ENCODE measurements at places on chromosomes 6 and 20.

DNA sequence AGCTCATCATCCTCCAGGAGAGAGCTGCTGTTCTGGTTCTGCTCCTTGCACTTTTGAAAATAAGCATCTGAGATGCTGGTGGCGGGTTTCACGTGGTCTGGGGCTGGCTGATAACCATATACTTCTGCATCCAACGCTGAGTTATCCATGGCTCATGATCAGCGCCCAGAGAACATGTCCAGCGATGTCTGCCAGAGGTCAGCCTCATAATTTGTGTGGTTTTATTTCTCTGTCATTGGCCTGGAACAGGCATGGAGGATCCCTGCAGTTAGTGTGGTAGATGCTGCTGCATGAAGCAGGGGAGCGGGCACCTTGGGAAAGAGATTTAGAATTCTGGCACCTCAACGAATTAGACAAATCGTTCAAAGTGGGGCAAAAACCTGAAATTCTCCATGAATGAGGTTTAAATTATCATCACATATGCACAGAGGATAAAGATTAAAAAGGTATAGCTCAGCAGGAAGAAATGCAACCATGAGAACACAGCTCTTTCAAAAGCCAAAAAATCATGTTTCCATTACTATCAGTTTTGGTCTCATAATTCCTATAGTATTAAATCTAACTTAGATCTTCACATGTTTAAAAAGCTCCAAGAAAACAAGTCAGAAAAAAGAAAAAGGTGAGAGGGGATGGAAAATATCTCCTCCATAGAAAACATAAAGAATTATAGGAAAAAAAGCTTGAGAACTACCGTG, 157.2 kb downstream of the SOD2 start:
- no peak for DNase-seq

- peak; percentile 62 for DNase-seq
Observed at GRCh38 chr6:37103169-37104039, 66.5 kb upstream of the PIM1 start.

DNA sequence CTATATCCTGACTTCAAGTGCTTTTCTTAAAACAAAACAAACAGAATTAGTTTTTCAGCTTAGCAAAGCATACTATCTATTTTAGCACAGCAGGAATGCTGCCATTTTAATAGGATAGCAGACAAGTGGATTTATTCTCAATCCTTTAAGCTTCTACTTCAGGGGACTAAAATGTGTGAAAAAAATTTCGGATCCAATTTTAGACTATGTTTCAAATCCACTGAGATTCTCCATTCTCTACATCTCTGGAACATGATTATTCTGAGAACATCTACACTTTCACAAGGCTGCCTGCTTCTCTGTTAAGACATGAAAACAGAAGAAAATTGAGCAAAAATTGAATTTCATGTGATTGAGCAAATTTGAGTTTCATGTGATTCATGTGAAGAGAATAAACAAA, 1321.3 kb downstream of the HACE1 start:
- DNase-seq, result no peak

GRCh38 chr6:105374010-105374420, 28.9 kb downstream of the PREP start:
- no peak for DNase-seq

DNA sequence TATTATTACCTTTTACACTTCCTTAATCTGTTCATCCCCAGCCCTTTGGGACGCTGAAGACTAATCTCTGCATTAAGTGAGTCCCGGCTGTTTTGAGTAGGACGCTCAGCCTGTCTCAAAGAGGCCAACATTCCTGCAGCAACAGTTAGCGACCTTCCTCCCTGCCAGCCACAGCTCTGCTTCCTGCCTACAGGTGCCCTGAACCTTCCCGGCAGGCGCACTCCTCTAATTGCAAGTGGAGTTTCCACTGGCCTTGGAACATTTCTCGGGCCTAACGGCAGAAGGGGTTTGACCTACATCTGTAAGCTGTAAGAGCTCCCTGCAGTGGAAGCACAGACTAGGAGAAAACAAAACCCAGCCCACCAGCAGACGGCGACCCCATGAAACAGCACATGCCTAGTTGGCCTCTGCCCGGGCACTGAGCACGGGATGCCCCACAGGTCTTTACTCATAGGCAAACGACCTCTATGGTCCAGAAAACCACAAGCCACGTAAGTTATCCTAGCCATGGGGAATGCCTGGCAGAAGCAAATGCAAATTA, 137.9 kb downstream of the DTNBP1 start:
- DNase-seq, result no peak

- no peak for DNase-seq
Observed at GRCh38 chr6:63597141-63598048, 25.1 kb downstream of the LOC128125822 start.

DNA sequence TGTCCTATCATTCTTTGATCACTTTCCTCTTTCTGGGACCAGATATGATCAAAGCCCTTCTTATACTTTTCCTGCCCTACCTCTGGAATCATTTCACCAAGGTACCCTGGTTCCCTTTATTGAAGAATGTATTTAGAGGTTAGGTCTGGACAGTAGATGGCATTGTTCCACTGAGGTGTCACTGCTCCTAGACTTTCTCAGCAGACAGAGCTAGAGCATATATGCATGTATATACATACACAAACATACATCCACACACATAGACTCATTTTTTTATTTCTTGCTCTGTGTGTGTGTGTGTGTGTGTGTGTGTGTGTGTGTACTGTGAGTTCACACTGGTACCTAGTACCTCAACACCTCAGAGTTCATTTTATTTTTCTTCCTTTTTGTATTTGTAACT, 40.9 kb downstream of the PTPRA start:
- no peak for DNase-seq
